MG63 (cell line): ENCODE measurements at places on chromosomes 5 and 9. TPM values are rescaled to one million over a fixed set of nuclear protein-coding genes. Genes with fewer than 3 reads are reported as not detected.

NPR3 gene
- total RNA-seq, result 5.8 and 6.6 TPM in 2 replicates

ADAMTS12 gene
- total RNA-seq, result 8.1 and 11.8 TPM in 2 replicates

DMRT2 gene
- total RNA-seq, result 0.30 TPM in 1 of 2 replicates, not detected in the other

PLAC8L1 gene
- total RNA-seq, result not detected in 2 replicates

IL33 gene
- 0.25 and 0.69 TPM in 2 replicates for total RNA-seq

CDX1 gene
- 0.07 TPM in 1 of 2 replicates, not detected in the other for total RNA-seq

ANKRD18A gene
- total RNA-seq, result 0.07 TPM in 1 of 2 replicates, not detected in the other

ACOT12 gene
- not detected in 2 replicates for total RNA-seq

ANKDD1B gene
- total RNA-seq, result not detected in 2 replicates

TCF7 gene
- total RNA-seq, result 8.9 and 12.0 TPM in 2 replicates

DNM1 gene
- 0.20 and 0.30 TPM in 2 replicates for total RNA-seq

PPP1R26 gene
- total RNA-seq, result 19.8 and 20.3 TPM in 2 replicates

INSL6 gene
- total RNA-seq, result not detected in 2 replicates

ANXA2R gene
- total RNA-seq, result 0.12 and 4.3 TPM in 2 replicates

SLC28A3 gene
- total RNA-seq, result not detected in 2 replicates

PDE6A gene
- not detected in 2 replicates for total RNA-seq

DDX4 gene
- total RNA-seq, result not detected in 2 replicates

ANKHD1 gene
- 38.6 and 72.6 TPM in 2 replicates for total RNA-seq

DMRT3 gene
- total RNA-seq, result not detected in 2 replicates

ECM2 gene
- 0.95 TPM in 1 of 2 replicates, not detected in the other for total RNA-seq

KCNN2 gene
- total RNA-seq, result not detected in 2 replicates

LURAP1L gene
- total RNA-seq, result 67.0 and 69.9 TPM in 2 replicates

SDHA gene
- 101 and 128 TPM in 2 replicates for total RNA-seq

ROPN1L gene
- total RNA-seq, result 3.0 and 5.4 TPM in 2 replicates

MEIKIN gene
- not detected in 2 replicates for total RNA-seq

SLC34A1 gene
- total RNA-seq, result not detected in 2 replicates

IL4 gene
- not detected in 2 replicates for total RNA-seq

RLN2 gene
- not detected in 2 replicates for total RNA-seq

PCDHGA9 gene
- total RNA-seq, result not detected in 2 replicates

PITX1 gene
- total RNA-seq, result 217 and 372 TPM in 2 replicates

CDH12 gene
- total RNA-seq, result not detected in 2 replicates

ZDHHC11 gene
- total RNA-seq, result 0.56 TPM in 1 of 2 replicates, not detected in the other

PCDHA2 gene
- total RNA-seq, result 0.44 TPM in 1 of 2 replicates, not detected in the other

CCL21 gene
- total RNA-seq, result not detected in 2 replicates

MYOT gene
- total RNA-seq, result not detected in 2 replicates

TICAM2 gene
- total RNA-seq, result 1.2 and 6.3 TPM in 2 replicates

PHYHD1 gene
- total RNA-seq, result not detected in 2 replicates
